ENCODE measurements at places on chromosomes 3 and 15.

DNA sequence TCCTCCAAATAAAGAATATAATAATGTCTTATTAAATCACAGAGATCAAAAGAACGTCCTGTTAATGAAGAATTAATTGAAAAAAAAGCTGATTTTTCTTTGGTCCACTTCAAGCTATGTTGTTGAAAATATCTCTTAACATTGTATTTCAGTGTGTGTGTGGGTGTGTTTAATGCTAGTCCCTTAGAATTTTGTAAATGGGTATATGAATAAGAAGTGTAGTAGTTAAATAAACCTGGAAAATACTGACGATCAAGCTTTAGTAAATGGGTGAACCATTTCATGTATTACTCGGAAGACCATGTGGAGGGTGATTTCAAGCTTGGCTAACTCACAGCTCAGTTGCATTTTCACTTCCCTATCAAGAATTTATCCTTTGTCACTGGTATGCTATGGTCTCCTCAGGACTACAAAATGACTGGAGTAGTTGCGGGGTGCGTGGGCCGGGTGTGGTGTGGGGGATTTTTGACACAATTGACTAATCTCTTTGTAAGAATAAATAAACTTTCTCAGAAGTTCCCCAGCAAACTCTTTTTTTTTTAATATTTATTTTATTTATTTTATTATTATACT is 586.4 kb downstream of the GRM7 start:
- DNase-seq, result no peak

- peak; percentile 76 for DNase-seq
These were observed 880 bp upstream of the CHRNA7 start for GRCh38 chr15:32029409-32029861.

DNA sequence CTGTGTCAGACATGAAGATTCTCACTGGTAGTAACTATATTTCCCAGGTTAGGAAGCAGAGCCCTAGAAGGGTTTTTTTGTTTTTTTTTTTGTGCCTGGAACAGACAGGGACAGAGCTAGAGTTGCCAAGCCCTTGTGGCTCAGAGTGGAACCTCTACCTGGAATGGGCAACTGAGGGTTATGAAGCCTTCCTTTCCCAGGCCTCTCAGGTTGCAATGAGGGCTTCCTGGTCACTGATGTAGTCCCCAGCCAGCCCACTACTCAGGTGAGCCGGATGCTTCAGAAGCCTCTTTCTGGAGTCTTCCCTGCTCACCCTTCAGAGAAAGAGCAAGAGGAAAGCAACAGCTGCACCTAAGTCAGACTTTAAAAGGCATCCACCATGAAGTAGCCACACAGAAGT is 48.8 kb upstream of the MANF start:
- no peak for DNase-seq

DNA sequence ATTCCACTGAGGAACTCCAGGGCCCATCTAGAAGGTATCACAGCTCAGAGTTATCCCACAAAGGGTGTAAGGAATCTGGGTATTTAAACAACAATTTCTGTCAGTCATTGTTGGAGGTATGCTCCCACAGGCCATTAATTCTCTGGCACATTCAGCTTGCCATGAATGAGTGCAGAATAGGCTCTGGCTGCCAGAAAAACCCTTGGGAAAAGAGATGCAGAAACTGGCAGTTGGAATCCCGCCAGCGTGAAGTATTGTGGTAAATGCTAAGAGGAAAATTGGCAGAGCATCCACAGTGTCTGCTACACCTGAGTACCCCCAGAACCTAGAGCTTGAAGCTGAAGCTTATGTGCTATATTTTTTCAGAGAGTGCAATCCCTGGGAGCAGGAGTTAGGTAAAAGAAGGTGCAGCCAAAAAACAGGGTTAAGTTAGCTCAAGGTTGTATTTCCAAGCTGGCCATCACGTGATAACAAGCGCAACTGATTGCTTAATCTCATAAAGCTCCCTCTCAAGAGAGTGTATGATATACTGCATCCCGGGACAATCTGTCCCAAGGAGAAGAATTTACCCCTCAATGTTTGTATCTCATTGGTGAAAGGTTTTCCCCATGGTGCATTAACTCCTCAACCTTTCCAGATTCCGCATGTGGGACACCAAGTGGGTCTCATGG is 94.2 kb upstream of the ACP3 start:
- DNase-seq, result no peak

- no peak for DNase-seq
These were observed 3.1 kb upstream of the PTH1R start for GRCh38 chr3:46874430-46874829.

DNA sequence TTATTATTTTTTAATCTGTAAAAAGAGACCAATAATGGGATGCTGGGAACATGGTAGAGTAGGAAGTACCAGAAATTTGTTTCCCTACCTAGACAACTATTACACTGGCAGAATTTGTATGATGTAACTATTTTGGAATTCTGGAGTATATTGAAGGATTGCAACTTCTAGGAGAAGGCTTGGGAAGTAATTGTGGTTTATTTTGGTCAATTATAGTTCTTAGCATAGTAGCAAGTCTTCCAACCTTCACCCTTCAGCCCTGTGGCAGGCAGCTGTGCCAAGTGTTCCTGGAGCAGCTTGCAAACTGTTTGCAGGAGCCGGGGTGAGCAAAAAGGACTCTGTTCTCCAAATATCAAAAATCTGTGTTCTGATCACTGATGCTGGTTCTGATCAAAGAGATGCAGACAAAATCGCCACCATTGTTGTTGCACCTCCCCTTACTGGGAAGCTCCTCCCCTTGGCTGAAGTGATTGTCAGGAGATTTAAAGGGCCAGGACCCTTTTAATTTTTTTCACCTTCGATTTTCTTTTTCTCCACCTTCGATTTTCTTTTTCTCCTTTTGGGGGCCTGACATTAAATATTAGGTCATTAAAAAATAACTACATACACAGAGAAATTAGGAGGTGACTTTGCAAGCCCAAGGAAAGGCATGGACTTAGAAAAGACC is 363.3 kb downstream of the SLC9A9 start:
- DNase-seq, result no peak

DNA sequence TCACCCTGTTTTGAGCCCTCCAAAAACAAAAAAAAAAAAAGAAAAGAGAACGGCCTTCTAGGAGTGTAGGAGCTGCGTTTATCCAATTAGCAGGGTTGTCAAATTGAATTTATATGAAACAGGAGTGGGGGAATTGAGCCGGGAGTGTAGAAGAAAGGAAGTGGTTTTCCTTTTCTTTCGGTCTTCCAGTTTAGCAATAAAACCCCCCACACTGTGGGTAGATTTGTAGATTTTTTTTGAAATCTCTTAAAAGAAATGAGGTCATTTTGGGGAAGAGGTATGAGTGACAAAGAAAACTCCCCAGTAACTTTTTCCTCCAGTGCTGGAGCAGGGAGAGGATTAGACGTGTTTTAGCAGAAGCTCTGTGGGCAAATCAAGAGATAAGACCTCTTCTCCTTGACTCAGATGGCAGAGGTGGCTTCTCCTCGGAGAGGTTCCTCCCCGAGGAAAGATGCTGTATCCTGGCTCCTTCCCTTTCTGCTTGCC is 30.8 kb downstream of the BOC start:
- no peak for DNase-seq

DNA sequence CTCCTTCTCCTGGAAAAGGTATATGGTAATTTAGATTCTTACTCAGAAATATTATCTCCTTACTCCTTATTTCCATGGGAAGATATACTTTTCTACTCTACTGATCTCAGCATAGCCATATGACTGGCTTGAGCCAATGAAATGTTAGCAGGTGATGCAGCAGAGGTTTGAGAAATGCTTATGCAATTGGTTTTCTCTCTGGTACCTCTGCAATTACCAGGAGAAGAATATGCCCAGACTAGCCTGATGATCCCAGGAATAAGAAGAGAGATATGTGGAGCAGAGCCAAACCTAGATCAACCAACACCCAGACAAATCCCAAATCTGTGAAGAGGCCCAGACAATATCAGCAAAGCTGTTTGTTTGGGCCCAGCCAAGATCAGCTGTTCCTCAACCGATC is 33.2 kb upstream of the CAPN7 start:
- no peak for DNase-seq

- DNase-seq, result no peak
These were observed 59.6 kb upstream of the ZBTB38 start for GRCh38 chr3:141308588-141309218.

DNA sequence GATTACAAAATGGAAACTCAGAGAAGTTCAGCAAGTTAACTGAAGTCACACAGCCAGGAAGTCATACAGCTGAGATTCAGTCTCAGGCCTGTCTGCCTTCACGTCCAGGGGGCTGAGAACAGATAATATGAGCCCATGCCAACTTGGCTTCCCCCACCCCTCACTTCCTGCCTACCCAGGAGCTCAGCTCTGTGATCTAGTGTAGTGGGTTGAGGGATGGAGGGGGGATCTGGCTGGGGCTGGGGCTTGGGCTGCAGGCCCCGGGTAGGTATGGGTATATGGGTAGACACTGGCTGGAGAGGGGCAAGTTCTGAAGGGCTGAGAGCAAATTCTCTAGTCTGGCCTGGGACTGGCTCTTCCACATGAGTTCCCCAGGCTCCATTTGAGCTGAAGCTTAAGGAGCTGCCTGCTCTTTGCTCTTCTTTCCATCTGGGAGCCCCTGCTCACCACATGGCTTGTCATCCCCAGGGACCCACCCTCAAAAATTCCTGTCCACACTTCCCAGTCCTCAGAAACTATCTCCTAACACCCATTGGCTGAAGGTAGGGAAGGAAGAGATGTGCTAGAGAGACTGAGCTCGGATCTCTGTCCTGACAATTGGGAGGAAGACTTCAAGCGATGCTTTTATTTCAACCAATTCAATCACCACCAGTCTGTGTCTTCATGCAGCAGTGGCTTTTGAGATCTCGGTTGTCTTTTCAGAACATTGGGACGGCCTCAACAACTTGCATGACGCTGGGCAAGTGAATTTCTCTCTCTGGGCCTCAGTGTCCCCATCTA is 2.0 kb downstream of the RASGRF1 start:
- no peak for DNase-seq

DNA sequence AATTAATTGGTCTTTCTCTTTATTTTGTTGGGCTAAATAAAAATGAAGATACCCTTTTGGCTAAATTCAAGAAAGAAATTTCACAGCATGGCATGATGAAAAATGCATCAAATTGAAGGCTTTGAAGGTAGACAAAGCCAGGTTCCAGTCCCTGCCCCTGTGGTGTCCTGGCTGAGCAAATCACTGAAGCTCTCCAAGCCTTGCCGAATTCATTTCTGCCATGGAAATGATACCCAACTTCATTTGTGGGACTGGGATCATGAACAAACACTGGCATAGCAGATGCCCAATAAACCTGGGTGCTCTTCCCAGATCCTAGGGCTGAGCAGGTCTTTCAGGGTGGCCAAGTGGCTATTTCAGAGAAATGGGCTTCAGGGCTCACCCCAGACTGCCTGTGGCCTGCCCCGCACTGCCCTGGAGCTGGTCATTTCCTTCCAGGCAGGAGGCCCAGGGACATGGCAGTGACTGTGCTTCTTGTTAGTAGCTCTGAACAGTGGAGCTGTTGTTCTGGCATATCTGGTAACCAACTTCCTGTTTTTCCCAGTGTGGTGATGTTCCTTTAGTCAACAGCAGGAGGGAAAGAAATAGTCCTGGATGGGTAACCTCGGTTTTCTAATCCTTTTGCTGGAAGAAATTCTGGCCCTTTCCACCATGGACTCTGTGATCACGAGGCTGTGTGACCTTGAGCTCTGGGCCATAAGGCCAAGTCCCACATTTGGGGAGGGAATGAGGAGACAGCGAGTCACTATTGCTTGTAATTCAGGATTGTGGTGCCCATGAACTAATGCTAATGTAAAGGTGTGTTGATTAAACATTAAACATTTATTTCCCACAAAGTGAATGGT is 47.6 kb downstream of the CTDSPL start:
- no peak for DNase-seq
